ENCODE measurements at places on chromosomes 7 and 10. TPM values are rescaled to one million over a fixed set of nuclear protein-coding genes. Genes with fewer than 3 reads are reported as not detected.

DNA sequence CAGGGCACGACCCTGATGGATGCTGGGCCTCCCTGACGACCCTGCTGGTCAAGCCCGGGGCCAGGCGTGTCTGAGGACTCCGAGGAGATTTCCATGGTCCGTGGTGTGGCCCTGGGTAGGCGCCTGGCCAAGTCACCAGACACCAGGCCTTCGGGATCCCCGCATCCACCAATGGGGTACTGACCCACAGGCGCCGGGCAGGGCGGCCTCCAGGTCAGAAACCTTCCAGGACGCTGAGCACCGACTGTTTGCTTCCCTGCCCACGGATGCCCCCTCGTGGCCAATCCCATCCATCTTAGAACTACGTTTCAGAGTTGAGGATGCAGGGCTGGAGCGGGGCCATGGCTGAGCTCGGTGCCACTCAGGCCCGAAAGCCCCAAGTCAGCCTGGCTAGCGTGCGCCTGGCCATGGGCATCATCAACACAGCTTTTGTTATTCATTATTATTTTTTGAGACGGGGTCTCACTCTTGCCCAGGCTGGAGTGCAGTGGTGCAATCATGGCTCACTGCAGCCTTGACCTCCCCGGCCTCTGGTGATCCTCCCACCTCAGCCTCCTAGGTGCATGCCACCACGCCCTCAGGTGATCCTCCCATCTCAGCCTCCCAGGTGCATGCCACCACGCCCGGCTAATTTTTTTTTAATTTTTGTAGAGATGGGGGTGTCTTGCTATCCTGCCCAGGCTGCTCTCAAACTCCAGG is 7.1 kb upstream of the AMZ1 start:
- DNase-seq, result peak; percentile 41

- DNase-seq, result no peak
These were observed 34.1 kb upstream of the NKX6-2 start for GRCh38 chr10:132820056-132820455.

DNA sequence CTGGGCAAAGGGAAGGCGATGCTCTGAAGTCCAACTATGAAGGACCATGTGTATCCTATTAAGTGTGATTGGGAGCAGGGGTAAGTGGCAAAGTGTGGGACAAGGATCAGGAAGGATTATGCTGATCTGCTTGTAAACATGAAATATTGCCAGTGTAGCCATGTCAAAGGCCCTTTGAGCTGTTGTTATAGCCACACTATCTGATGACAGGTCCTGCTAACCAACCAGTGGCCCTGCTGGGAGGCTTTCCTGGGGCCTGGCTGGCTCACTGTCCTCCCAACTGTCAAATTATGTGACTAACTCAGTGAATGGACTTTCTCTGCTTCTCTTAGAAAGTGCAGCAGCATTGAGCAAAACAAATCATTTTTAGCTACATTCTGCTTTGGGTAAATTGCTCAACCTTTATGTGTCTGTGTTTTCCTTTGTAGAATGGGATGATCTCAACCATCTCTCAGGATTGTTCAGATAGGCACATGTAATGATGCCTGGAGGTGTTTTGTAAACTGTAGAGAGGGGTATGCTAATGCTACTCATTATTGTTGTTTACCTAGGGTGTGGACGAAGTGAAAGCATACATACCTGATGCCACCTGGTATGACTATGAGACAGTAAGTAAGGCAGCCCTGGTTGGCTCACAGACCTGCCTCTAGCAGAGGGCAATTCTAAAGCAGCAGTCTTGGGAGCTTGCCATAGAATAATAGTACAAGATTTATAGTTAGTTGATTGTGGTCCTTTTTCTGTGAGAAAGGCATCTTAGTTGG is 47.4 kb downstream of the MGAM2 start:
- no peak for DNase-seq

PPP1R3A gene
- polyA plus RNA-seq, result 22.7 TPM

DNA sequence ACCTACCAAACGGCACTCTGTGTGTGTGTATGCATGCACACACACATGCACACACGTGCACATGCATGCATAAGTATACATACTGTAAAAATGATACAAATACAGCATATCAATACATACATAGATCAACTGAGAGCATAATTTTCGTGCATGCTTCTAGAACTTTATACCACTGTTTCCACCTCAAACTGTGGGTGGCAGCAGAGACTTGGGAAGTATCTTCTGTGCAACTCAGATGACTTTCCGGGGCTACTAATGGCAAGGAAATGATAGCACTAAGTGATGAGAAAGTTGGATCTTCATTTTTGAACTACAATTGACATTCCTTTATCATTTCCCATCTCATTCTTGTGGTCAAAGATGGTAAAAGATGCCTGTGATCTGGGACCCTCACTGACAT is 570.7 kb downstream of the REEP3 start:
- no peak for DNase-seq

CALHM3 gene
- not detected for polyA plus RNA-seq

DNA sequence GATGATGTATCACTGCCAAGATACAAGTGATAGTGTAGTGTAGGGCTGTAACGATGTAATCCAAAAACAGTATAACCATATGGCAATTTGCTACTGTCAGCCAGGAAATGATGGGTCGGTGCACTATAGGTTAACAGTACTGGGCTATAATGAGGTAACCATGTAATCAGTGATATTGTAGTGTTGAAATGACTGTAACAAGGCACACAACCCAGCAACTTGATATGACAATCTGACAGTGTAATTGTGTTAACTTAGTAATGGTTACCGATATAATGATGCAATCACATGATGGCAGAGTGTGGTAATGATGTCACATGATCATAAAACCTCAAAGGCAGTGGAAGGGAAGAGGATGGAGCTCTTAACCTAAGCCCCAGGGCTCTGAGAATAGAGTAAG is 73.8 kb upstream of the SLF2 start:
- no peak for DNase-seq

DNA sequence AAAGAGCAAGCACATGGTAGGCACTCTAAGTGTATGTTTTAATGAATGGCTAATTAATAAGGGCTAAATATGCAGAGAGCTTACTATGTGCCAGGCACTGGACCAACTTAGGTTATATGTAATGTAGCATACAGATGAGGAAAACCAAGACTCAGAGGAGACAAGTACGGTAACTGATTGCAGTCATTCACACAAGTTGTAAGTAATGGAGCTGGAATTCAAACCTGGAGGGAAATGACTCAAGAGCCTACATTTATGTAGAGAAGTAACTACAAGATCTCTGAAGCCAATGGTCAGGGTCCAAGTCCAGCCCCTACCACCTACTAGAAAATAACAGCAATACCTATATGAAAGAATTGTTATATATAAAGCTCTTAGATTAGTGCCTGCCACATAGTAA is 97.3 kb upstream of the KCNIP2 start:
- DNase-seq, result no peak

DNA sequence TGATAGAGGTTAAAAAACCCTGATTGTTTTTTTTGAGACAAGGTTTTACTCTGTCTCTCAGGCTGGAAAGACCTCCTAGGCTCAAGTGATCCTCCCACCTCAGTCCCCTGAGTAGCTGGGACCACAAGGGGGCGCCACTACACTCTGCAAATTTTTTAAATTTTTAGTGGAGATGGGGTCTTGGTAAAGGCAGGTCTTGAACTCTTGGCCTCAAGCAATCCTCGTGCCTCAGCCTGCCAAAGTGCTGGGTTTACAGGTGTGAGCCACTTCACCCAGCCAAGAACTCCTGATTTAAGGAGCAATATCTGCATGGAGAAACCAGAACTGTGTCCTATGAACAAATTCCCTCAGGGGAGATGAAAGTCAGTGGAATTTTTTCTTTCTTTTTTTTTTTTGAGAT is 7.3 kb upstream of the KLHDC10 start:
- DNase-seq, result no peak

DNA sequence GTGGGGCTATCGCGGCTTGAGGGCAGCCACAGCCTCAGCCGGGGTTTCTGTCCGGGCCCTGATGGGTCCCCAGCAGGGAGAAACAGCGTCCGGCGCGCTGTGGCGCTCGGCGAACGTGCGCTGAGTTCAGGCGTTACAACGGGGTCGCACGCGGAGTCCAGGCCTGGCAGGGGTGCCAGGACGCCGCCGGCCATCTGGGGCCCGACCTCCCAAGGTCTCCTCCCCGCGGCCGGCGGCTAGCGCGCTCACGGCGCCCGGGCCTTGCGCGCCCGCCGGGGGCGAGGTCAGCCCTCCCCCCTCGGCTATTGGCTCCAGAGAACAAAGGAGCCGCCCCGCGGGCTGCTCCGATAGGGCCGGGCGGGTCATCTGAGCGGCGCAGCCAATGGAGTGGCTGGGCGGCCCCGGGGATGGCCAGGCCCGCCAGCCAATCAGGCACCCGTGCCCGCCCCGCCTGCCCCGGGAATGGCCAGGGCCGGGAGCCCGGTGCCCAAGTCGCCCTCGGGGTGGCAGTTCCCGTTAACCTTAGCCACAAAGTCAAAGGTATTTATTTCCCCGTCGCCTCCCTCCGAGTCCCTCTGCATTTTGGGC is at the start of gene ZNF775:
Gene ZNF775, plus strand, starts transcription at position 478 of the 588 bp plus-strand sequence. CDS start 9,141 bp downstream, outside the sequence.
- peak; percentile 95 for DNase-seq

GRCh38 chr10:69090685-69091084 is 2.8 kb downstream of the SRGN start:
- no peak for DNase-seq

DNA sequence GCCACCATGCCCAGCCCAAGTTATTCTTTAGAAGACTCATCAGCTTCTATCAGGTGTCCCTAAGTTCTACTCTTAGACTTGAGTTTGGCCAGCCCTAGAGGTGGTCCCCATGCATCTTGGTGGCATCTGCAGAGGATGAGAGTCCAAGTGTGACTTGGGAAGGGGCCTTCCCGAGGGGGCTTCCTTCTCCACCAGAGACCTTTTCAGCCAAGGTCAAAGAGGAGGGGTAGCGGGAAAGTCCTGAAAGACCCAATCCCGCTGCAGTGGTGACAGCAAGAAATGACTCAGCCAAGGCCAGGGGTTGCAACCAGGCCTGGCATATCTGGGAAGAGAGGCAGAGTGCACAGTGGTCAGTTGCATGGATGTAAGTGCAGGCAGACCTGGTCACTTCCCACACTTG is 61.7 kb upstream of the MGMT start:
- DNase-seq, result no peak

- no peak for DNase-seq
These were observed 139.0 kb upstream of the ADCY1 start for GRCh38 chr7:45435131-45435530.

DNA sequence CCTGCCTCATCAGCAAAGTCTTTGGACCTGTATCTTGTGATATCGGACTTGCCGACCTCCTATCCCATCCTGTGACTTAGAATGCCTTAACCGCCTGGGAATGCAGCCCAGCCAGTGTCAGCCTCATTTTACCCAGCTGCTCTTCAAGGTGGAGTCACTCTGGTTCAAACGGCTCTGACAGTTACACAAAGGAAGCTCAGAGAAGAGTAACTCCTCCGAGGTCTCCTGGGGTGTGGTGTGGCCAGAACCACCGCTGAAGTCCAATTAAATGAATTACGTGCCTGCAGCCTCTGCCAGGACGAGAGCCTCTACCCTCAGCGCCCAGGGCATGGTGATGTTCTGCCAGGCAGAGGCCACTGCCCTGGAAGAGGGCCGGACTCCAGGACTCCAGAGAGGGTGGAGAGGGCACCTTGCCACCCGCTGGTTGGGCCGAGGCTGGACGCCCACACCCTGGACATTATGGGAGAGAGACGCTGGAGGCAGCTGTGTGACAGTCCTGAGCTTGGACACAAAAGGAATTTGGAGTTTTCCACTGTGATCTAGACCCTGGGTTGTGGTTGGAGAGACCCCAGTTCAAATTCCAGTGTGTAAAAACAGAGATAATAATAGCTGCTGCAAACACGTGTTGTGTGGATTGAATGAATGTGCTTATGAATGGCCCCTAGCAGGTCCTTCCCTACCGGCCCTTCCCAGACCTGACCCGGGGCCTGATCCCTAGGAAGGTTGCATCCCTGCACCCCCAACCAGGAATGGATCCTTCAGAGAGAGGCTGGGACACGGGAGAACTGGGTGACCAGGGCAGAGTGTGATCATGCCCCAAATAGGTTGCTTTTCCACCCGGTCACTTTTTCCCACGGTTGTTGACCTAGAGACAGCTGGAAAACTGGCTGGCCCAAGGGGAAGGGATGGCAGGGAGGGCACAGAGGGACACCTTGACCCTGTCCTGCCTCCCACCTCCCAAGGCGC is 37.8 kb upstream of the FZD9 start:
- no peak for DNase-seq

GRCh38 chr10:13961097-13961496 is 369.6 kb downstream of the FRMD4A start:
- peak; percentile 92 for DNase-seq

DNA sequence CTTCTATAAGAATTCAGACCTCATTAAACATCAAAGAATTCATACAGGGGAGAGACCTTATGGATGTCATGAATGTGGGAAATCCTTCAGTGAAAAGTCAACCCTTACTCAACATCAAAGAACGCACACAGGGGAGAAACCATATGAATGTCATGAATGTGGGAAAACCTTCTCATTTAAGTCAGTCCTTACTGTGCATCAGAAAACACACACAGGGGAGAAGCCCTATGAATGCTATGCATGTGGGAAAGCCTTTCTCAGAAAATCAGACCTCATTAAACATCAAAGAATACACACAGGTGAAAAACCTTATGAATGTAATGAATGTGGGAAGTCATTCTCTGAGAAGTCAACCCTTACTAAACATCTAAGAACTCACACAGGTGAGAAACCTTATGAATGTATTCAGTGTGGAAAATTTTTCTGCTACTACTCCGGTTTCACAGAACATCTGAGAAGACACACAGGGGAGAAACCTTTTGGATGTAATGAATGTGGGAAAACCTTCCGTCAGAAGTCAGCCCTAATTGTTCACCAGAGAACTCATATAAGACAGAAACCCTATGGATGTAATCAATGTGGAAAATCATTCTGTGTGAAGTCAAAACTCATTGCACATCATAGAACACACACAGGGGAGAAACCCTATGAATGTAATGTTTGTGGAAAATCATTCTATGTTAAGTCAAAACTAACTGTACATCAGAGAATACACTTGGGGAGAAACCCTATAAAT is 24.1 kb downstream of the ZNF37A start:
- no peak for DNase-seq

GRCh38 chr7:141157138-141157765 is 83.4 kb downstream of the TMEM178B start:
- no peak for DNase-seq

- no peak for DNase-seq
These were observed 43.0 kb upstream of the IFRD1 start for GRCh38 chr7:112407261-112407660.

DNA sequence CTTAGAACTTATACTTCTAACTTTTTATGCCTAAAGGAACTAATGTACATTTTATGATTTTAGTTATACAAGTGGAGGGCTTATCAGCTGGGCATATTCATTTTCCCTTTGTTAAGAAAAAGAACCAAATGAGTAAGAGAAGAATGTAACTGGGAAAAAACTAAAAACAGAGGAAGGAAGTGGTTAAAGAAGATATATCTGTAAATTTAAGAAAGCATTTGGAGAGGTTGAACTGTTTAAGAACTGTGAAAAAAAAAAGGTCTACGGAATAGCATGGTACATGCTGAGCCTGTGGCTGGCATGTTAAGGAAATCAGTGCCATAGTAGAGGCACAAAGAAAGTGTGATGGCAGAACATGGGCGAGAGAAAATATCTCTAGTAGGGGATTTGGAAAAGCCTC is 6.2 kb downstream of the MDFIC start:
- no peak for DNase-seq
